ENCODE measurements at places on chromosomes 2 and 18.
A peak's percentile ranks its signal among the peaks of the same experiment; 100 is the strongest.

GRCh38 chr2:237734905-237735623, 63.5 kb upstream of the RBM44 start:
- H3K27me3 ChIP-seq = no peaks in the 10 kb centered on the region
- H3K4me1 ChIP-seq = peaks cover 16% of the 10 kb centered on the region
- DNase-seq = no peak
- no peak overlapping the region for H3K27ac ChIP-seq
- no peak overlapping the region for H3K4me3 ChIP-seq
- peaks cover 8% of the 10 kb centered on the region for H3K36me3 ChIP-seq

- H3K27me3 ChIP-seq = no peaks in the 10 kb centered on the region
- no peaks in the 10 kb centered on the region for H3K4me1 ChIP-seq
- no peaks in the 10 kb centered on the region for H3K36me3 ChIP-seq
- no peak for DNase-seq
- H3K4me3 ChIP-seq = no peak overlapping the region
Measured at GRCh38 chr2:208392300-208392699, 14.3 kb upstream of the PTH2R start.

DNA sequence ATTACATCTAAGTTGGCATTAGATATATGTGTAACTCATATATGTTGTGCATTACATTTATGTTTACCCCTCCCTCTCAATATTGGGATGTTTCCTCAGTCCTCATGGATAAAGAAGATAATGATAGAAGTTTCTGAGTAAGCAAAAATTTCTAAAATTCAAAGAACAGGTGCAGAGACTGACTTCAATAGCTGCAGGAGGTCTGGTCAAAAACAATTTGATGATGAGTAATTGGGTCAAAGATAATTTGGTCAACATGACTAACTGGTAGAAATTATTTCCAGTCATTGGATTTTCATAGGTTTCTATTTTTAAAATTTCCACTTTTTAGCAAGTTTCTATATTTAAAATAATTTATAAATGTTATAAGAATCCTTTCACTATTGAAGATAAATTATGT, 1130.9 kb upstream of the SLC39A10 start:
- H3K4me1 ChIP-seq = no peaks in the 10 kb centered on the region
- DNase-seq = no peak
- H3K36me3 ChIP-seq = no peaks in the 10 kb centered on the region
- H3K4me3 ChIP-seq = no peak overlapping the region

DNA sequence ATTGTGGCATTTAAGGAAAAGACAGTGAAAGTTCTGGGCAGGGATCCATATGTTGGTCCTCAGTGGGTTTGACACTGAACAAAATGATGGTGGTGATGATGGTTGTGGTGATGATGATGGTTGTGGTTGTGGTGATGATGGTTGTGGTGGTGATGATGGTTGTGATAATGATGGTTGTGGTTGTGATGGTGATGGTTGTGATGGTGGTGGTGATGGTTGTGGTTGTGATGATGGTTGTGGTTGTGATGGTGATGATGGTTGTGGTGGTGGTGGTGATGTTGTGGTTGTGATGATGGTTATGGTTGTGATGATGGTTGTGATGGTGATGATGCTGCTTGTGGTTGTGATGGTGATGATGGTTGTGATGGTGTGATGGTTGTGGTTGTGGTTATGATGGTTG, 308.7 kb downstream of the AGAP1 start:
- no peaks in the 10 kb centered on the region for H3K27me3 ChIP-seq
- H3K36me3 ChIP-seq = peaks cover 51% of the 10 kb centered on the region
- no peaks in the 10 kb centered on the region for H3K4me1 ChIP-seq
- DNase-seq = no peak
- no peak overlapping the region for H3K27ac ChIP-seq

- H3K4me3 ChIP-seq = no peak overlapping the region
- no peaks in the 10 kb centered on the region for H3K36me3 ChIP-seq
- H3K4me1 ChIP-seq = peaks cover 54% of the 10 kb centered on the region
- H3K27me3 ChIP-seq = no peaks in the 10 kb centered on the region
- DNase-seq = peak; percentile 65
Measured at GRCh38 chr2:234991793-234992192, 40.0 kb downstream of the SH3BP4 start.

DNA sequence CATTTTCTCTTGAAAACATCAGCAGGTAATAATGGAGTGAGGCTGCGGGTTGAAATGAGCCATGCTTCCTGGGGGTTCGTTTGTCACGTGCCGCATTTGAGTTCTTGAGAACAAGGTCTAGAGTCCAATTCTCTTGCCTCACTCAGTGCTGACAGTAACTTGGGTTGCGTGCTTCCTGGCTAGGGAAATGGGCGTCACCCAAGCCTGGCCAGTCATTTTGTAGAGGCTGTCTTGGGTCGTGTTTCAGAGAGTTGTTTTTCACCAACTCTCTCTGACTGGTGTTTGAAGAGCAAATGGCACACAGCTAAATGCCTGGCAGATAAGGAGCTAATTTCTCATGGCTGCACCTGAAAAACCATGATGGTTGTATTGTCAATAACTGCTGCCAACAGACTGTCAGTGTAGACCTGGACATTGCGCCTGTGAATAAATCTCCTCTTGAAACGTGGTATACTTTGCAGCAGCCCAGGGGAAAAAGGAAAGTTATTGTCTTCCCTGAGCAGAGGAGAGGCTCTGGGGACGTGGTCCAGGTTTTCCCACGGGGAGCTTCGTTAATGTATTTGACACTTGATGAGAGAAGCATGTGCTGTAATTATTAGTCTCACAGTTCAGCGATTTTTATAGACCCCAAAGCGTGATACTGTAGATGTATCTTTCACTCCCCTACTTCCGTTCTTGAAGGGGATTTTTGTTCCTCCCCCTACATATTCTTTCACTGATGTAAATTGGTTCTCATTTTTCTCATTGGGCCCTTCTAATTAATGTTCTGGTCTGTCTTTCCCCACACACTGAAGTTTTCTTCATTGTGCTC, 196.0 kb downstream of the FHOD3 start:
- no peak for DNase-seq
- no peak overlapping the region for H3K4me3 ChIP-seq
- H3K36me3 ChIP-seq = no peaks in the 10 kb centered on the region
- H3K4me1 ChIP-seq = no peaks in the 10 kb centered on the region

GRCh38 chr2:215746226-215746886, 267.0 kb downstream of the MREG start:
- H3K4me3 ChIP-seq = no peak overlapping the region
- peaks cover 25% of the 10 kb centered on the region for H3K4me1 ChIP-seq
- no peaks in the 10 kb centered on the region for H3K36me3 ChIP-seq
- no peak for DNase-seq

GRCh38 chr2:237310515-237311114, 103.3 kb downstream of the COL6A3 start:
- no peak for DNase-seq

- H3K36me3 ChIP-seq = no peaks in the 10 kb centered on the region
- peak; percentile 42 for DNase-seq
- H3K27me3 ChIP-seq = no peaks in the 10 kb centered on the region
- no peak overlapping the region for H3K4me3 ChIP-seq
- no peaks in the 10 kb centered on the region for H3K4me1 ChIP-seq
Measured at GRCh38 chr2:18479947-18480369, 80.5 kb downstream of the RDH14 start.

GRCh38 chr18:54181856-54182602, 42.4 kb downstream of the MBD2 start:
- H3K4me1 ChIP-seq = no peaks in the 10 kb centered on the region
- no peaks in the 10 kb centered on the region for H3K36me3 ChIP-seq
- DNase-seq = no peak
- H3K4me3 ChIP-seq = no peak overlapping the region
- no peaks in the 10 kb centered on the region for H3K27me3 ChIP-seq

GRCh38 chr2:25491003-25491696, 149.4 kb upstream of the DNMT3A start:
- H3K4me3 ChIP-seq = no peak overlapping the region
- no peaks in the 10 kb centered on the region for H3K36me3 ChIP-seq
- DNase-seq = no peak
- H3K27me3 ChIP-seq = no peaks in the 10 kb centered on the region

GRCh38 chr2:45765728-45766254, 114.3 kb downstream of the PRKCE start:
- H3K27ac ChIP-seq = no peak overlapping the region
- no peak overlapping the region for H3K4me3 ChIP-seq
- peaks cover 38% of the 10 kb centered on the region for H3K4me1 ChIP-seq
- no peaks in the 10 kb centered on the region for H3K27me3 ChIP-seq
- no peaks in the 10 kb centered on the region for H3K36me3 ChIP-seq

DNA sequence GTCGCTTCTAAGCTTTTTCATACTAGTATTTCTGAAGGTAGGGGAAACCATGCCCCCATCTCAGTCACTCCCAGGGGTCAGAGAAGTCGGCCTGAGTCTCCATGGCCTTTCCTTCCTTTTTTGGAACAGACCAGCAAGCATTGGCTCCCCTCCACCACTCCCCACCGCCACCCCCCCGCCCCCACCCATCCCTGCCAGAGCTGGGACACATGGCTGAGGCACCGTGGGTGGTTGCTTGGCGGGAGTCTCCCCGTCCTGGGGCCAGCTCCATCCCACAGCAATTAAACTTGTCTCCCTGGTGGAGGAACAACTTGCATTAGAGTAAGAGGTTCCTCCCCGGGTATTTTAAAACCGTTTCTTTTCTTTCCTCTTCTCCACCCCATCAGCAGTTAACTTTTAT, 100.8 kb upstream of the TFPI start:
- no peak for DNase-seq
- no peaks in the 10 kb centered on the region for H3K36me3 ChIP-seq
- no peak overlapping the region for H3K4me3 ChIP-seq
- no peak overlapping the region for H3K27ac ChIP-seq
- H3K27me3 ChIP-seq = no peaks in the 10 kb centered on the region

- no peak for DNase-seq
- no peaks in the 10 kb centered on the region for H3K36me3 ChIP-seq
- no peaks in the 10 kb centered on the region for H3K4me1 ChIP-seq
Measured at GRCh38 chr18:73861771-73862170, 285.9 kb downstream of the FBXO15 start.

DNA sequence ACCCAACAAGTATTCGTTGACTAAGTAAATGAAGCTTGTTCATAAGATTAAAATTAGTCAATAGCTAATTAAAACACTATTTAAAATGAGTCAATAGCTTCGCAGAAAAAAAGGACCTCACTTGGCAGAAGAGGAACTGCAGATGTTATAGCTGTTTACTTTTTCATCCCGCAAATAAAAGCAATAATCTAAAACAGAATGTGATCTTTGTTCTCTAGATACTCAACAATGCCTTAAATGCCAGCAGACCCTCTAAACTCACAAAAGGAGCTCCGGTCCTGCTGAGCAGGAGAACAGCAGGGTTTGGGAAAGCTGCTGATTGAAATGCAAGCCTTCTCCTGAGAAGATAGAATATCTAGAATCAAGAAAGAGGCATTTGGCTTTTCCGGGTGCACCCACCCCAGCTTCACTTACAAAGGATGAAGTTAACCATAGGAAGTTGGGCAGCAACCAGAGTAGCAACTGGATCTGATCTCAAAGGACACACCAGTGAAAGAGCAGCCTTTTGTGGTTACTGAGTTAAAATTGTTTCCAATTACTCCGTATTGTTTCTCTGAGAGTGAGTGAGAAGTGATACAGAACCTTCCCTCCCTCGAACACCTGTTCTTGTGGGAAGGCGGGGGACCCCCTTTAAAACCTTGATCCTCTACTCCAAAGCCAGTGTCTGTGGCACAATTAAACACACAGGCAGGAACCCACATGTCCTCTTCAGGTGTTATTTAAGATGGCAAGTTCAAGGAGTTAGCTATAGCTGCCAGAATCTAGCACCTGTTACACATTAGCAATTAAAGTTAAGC, 6.8 kb downstream of the CCBE1 start:
- no peak for DNase-seq
- no peaks in the 10 kb centered on the region for H3K4me1 ChIP-seq
- H3K4me3 ChIP-seq = no peak overlapping the region
- H3K27ac ChIP-seq = no peak overlapping the region
- no peaks in the 10 kb centered on the region for H3K27me3 ChIP-seq

DNA sequence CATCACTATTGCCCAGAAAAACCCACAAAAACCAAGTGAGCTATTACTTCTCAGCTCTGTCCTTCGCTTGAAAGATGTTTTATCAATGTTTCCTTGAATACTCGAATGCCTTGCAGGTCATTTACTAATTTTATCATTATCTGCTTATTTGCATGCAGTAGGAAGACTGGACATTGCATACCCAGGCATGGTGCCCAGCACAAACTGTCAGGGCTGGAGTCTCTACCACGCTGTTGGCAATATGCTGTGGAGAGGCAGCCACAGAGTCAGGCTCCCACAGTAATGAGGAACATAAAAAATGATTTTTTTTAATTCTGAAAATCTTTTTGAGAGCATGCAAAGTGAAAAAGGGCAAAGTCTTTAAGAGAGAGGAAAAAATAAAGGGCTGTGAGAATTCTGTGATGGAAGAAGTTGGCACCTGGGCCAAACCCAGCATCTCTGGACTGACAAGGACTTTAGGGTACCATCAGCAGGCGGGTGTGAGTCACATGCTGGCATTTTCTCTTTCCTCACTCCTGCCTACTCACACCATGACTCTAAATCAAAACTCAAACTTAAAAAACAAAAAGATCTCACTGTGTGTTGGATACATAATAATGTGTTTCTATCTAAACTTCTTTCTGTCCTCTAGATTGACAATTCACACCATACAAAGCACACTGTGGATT, 709.8 kb upstream of the FANCL start:
- H3K36me3 ChIP-seq = no peaks in the 10 kb centered on the region
- no peak for DNase-seq
- H3K4me3 ChIP-seq = no peak overlapping the region

GRCh38 chr2:28730641-28731146, 20.9 kb upstream of the PPP1CB start:
- no peaks in the 10 kb centered on the region for H3K36me3 ChIP-seq
- no peak overlapping the region for H3K27ac ChIP-seq
- no peaks in the 10 kb centered on the region for H3K27me3 ChIP-seq
- DNase-seq = no peak
- no peak overlapping the region for H3K4me3 ChIP-seq
- H3K4me1 ChIP-seq = no peaks in the 10 kb centered on the region

DNA sequence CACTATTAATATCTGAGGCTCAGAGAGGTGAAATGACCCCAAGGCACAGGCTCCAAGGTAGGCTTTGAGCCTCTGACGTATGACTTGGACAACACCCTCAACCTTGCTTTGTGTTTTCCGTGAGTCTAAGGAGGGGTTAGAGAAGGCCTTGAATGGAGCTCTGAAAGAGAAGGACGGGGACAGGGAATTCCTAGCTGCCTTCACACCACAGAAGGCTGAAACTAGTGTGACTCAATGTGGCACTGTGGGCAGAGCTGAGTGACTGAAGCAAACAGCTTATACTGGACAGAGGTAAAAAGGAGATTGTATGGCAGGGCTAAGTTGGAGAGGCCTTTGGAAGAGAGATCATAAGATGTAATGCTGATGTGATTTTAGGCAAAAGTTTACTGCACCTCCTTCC, 3.5 kb upstream of the NCK2 start:
- H3K27ac ChIP-seq = no peak overlapping the region
- H3K27me3 ChIP-seq = no peaks in the 10 kb centered on the region
- H3K4me1 ChIP-seq = no peaks in the 10 kb centered on the region
- no peaks in the 10 kb centered on the region for H3K36me3 ChIP-seq

All from tibial nerve (tissue), 4 donors.